ENCODE measurements at places on chromosomes 5 and 9.

- no peak for DNase-seq
Measured at GRCh38 chr5:34542818-34543217, 113.3 kb upstream of the RAI14 start.

DNA sequence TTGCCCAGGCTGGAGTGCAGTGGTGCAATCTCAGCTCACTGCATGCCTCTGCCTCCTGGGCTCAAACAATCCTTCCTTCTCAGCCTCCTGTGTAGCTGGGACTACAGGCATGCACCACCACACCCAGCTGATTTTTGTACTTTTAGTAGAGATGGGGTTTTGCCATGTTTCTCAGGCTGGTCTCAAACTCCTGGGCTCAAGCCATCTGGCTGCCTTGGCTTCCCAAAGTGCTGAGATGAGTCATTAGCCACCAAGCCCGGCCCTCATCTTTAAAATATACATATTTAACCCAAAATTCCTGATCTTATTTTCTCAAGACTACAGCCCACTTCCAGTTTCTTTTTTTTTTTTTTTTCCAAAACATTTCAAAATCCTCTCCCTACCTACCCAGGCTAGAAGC lies 31.7 kb upstream of the MINAR2 start:
- DNase-seq, result no peak

- DNase-seq, result no peak
Measured at GRCh38 chr9:98255061-98255577, 330 bp downstream of the TBC1D2 start.

- no peak for DNase-seq
Measured at GRCh38 chr9:19102181-19102630, 498 bp downstream of the HAUS6 start.

DNA sequence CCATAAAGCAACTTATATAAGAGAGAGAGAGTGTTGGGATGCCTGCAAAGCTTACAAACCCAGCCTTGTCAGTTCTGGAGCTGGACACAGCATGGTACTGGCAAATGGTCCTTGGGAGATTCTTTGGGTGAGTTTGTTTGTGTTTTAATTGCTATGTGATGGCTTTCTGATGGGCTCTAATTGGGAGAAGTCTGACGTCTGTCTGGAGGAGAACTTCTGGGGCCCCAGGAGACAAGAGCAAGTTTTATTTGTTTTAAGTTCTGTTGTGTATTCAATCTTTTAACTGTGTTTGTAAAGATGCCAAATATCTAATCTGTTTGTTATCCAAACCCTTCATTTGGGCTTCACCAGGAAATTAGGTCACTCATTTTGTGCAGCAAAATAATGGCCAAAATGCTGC lies 50.3 kb upstream of the AFAP1L1 start:
- DNase-seq, result no peak

DNA sequence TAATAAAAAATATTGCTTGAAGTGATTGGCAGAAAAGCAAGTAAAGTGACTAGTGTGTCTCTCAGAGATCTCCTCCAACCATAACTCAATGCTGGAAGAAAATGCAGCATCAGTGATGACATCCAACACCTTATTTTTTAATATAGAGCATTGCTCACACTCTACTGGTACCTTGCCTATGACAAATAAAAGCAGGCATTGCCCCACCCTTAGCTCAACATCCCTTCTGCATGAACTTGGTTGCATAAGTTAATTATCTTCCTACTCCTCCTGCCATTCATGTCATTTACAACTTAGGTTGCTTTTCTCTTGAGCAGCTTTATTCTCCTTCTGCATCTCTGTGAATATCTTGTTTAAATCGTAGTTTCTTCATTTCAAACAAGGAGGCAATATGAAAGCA lies 41.2 kb downstream of the FEM1C start:
- no peak for DNase-seq

- no peak for DNase-seq
Measured at GRCh38 chr5:178304761-178305645, 72.4 kb upstream of the PHYKPL start.

DNA sequence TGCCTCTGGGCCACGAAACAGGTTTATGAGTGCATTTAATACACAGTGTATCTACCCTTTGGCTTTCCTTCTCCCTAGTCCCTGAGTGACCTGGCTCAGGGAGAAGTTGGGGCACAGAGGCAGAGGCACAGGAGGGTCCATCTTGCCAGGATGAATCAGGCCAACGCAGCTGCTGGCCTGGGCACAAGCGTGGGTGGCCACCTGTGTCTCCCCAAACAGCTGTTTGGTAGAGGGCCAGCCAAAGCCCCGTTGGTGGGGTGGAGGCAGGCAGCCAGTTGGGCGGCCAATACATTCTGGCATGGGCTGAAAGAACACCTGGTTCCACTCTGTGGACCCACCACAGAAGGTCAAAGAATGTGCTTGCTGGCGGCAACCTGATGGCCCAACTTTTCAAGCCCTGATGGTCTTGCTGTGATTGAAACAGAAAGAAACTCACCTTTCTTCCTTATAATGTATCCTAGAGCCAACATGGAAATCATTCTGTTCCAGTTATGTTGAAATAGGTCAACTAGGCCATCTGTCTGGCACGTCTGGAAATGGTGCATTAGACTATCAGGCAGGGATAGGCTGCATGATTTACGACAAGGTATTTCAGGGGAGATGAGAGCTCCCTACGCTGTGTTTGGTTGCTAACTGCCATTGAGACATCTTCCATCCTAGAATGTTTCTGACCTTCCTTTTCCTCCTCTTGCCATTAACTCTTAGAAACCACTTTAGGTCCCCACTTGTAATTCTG lies 337.4 kb downstream of the ADAMTS6 start:
- DNase-seq, result no peak

DNA sequence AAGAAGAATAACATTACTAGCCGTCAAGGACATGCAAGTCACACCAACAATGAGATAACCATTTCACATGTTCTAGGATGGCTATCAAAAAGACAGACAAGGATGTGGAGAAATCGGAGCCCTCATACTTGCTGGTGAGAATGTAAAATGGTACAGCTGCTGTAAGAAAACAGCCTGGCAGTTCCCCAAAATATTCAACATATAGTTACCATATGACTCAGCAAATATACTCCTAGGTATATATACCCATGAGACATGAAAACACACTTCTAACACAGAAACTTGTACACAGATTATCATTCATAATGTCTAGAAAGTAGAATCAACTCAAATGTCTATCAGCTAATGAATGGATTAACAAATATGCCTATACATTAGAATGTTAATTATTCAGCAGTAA lies 105.4 kb upstream of the PCAT7 start:
- DNase-seq, result no peak

DNA sequence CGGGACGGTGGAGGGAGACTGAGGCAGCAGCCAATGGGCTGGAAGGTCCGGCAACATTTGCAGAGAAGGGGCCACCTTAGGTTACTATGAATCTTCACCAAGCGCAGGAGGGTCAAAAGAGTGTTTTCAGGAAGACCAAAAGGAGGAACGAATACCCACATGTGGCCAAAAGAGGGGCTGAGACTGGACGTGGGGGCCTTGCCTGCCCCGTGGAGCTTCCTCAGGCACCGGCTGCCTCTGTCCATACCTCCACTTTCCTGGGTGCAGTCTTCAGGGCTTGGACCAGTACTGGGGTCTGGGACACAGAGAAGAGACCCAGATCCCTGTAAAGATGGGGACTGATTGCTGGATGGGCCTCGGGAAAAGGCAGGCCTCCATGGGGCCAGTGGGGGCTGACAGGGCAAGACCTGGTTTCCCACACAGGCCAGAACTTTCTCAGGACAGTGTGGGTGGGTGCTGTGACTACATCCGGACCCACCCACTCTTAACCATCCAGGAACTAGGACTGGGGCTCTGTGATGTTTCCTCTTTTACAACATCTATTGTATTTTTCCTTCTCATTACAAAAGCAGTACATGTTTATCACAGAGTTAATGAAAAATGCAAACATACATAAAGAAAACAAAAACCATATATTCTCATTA lies 294.7 kb downstream of the ZSWIM6 start:
- no peak for DNase-seq

- no peak for DNase-seq
Measured at GRCh38 chr9:84294241-84294950, 46.2 kb downstream of the SLC28A3 start.

GRCh38 chr9:68844631-68845612 lies 139.9 kb downstream of the PIP5K1B start:
- no peak for DNase-seq

GRCh38 chr9:113719919-113720318 lies 156.2 kb upstream of the ZNF618 start:
- DNase-seq, result no peak

- DNase-seq, result no peak
Measured at GRCh38 chr9:7671847-7672246, 127.7 kb downstream of the DMAC1 start.

- DNase-seq, result no peak
Measured at GRCh38 chr5:17305964-17306725, 88.7 kb downstream of the BASP1 start.

DNA sequence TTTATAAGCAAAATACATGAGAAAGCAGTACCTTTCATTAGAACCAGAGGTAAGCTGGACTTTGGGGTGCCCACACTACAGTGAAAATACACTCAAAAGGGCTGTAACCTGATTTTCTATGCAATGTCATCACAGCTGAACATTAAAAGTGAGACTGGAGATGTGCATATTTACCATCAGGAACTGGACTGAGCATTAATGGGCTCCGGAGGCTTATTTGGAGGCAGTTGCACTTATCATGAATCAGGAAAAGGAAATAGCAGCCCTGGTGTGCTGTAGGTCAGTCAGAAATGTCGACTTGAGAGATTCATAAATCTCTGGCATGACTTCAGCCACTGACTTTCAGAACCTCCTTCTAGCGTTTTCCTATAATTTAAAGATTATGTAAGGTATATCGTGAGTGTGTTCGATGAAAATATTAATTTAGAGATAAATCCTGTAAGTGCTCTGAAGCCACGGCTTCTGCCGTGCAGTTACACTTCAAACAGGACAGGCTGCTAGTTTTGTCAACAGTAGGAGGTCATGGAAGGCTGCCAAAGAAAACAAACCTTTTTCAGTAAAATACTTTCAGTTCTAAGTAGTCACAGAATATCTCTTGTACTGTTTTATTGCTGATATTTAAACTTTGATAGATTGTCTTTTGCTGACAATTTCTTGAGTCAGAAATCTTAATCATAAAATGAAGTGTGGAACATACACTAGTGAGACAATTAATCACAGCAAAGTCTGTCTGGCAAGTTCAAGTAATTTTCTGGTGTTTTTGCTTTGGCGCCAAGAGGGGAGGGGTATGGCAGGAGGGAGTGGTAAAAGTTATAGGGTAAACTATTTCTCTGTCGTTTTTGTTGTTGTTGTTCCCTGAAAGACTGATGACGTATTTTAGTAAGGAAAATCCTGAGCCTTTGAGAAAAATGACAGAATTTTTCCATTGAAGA lies 939.7 kb downstream of the NR2F1-AS1 start:
- no peak for DNase-seq

DNA sequence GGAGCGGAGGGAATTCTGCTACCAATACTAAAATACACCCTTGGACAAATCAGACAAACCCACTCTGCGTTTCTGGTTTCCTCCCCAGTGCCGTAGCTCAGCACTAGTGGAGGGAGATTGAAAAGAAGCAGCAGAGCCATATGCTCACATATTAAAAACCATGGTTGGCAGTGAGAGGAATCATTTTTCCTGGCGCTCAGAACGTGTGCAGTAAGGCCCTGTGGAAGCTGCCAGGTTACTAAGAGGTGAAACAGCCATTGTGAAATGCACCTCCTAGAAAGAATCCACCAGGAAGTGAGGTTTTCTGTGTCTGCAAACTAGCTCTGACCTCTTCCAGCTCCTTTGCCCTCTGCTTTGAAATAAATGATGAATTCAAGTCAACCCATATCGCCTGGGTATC lies 177.2 kb downstream of the ERCC6L2 start:
- no peak for DNase-seq

GRCh38 chr9:69295872-69296552 lies 29.0 kb upstream of the ENTREP1 start:
- no peak for DNase-seq

DNA sequence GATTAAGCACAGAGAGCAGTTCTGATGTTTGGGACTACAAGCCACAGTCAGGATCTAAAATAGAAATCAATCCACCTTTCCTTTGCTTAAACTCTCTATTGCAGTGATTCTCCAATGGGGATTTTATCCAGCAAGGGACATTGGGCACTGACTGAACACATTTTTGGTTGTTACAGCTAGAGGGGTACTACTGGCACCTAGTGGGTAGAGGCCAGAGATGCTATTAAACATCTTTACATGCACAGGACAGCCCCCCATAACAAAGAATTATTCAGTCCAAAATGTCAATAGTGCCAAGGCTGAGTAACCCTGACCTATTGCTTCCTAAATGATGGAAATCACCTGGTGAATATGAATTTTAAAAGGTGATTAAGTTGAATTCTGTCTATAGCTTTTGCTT lies 12.0 kb downstream of the ZNF622 start:
- no peak for DNase-seq

GRCh38 chr5:38364825-38365224 lies 106.5 kb downstream of the EGFLAM start:
- no peak for DNase-seq

DNA sequence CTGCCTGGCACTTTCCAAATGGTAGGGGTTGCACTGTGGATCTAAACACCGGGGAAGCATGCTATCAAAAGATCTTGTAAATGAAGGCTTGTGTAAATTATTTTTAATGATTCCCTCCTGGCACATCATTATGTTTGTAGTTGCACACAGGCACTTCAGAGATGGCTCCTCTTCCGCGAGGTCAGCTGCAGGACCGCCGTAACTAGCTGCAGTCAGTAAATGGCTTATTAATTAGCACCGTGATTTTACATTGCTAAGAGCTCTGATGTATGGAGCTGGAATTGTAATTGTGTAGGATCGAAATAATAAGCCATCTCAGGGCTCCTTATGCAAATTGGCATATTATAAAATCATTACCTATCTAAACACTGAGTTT lies 397.6 kb upstream of the IRX1 start:
- DNase-seq, result no peak

- no peak for DNase-seq
Measured at GRCh38 chr5:107680799-107681198, 10.1 kb upstream of the EFNA5 start.

DNA sequence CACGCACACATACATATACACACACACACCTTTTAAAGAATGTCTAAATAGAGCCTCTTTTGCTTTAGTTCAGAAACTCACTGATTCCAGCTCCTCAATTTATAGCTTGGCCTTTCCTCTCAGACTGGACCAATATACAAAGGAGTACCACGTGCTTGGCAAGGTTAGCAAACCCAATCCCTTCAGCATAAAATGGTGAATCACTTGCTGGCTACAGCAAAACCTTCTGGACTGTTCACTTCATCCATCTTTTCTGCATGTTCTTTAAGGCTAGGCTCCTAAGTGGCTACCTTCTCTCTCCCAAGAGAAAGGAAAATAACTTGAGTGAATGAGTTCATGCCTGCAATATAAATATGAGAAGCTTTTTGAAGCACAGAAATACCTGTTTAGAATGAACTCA lies 109.7 kb downstream of the LPAR1 start:
- no peak for DNase-seq

GRCh38 chr5:128516978-128517377 lies 21.1 kb downstream of the FBN2 start:
- DNase-seq, result no peak

Data from stimulated activated CD4-positive, alpha-beta T cell treated with anti-CD3 and anti-CD28 coated beads, TNF-alpha, amount 100 ng/mL, for 48 hours (primary cell).